Thymus (tissue), 14 donors: ENCODE measurements at places on chromosomes 7 and 10. TPM values are rescaled to one million over a fixed set of nuclear protein-coding genes. Genes with fewer than 3 reads are reported as not detected.

PRSS2 gene
- total RNA-seq = 1.8 TPM

VAX1 gene
- not detected for total RNA-seq

ANKRD16 gene
- 6.1 TPM for total RNA-seq

CCDC172 gene
- 0.05 TPM for total RNA-seq

LIPM gene
- total RNA-seq = not detected

CCDC126 gene
- 18.4 TPM for total RNA-seq

- DNase-seq = no peak
Observed at GRCh38 chr10:42548254-42548653, 90.1 kb downstream of the ZNF33B start.

DNA sequence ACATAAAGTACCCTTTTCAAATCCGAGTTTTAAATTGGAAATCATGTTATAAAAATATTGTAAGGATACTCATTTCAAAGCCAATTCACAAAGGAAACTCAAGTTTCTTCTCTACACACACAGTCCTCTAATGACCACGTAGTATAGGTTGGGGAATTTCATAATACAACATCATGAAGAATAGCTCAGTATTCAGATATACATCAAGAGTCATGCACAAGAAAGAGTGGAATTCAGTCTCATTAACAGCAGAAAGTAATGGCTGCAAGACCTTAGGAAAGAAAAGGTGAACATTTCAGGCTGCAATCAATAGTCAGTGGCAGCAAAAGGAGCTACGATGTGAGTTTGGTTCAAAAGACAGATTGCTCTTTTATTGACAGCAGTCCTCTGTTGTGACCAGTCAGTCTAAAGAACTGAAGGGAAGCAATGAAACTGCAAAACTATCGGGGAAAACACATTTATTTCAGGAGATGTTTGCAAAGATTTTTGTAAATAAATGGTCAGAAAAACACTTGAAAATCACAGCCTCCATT, 317.2 kb downstream of the IPMK start:
- DNase-seq = no peak

- DNase-seq = no peak
Observed at GRCh38 chr10:30691639-30692015, 62.1 kb upstream of the LYZL2 start.

- no peak for DNase-seq
Observed at GRCh38 chr7:113279256-113279655, 160.9 kb upstream of the SMIM30 start.

DNA sequence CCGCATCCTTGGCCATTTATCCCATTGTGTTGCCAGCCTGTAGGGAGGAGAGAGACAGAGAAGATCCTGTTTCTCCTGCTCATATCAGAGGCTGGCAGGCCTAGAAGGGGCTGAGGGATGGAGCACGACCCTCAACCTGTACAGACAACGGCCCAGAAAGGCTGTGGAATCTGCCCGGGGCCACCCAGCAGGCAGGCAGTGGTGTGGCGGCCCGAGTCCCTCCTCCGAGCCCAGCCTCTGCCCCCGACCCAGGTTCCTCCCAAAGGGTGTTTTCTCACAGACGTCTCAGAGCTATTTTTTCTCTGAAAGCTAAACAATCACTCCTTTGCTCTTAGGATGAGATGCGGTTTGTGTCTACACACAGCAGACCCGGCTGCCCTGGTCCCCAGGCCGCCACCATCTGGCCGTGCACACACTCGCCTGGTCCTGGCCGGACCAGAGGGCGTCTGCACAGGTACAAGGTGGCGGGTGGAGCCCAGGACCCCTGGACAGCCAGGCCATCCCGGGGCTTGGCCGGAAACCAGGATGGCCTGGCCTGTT, 69.3 kb downstream of the FOXL3 start:
- DNase-seq = no peak

- DNase-seq = no peak
Observed at GRCh38 chr7:121545418-121545817, 149.3 kb upstream of the FAM3C start.

DNA sequence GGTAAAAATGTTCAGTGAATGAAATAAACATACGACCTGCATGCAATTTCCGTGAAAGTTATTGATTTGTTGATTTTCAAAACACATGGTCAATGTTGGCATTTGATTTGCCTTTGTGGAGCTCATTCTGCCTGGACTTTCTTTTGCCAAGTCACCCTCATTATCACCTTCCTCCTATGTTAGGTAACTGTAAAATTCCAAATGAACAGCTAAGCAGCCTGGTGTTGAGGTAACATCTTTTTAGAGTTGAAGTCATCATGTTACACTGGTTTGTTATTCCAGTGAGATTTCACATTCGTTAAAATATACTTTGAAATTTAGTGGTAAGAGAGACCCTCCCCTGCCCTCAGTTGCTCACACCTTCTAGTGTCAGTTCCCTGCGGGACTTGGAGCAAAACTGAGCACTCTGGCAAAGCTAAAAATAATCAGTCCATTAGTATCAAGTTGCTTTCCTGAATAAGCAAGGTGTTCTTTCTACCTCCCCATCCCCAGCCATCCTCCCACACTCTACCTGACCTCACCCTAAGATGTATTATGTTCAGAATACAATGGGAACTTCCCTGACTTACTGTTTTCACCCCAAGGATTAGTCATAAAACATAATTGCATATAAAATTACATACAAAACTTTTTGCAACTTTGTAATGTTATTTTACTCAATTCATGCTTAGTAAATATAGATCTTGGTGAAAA, 283.3 kb upstream of the SEMA3A start:
- DNase-seq = no peak

GRCh38 chr7:150955519-150956394, 22.4 kb downstream of the KCNH2 start:
- DNase-seq = no peak

DNA sequence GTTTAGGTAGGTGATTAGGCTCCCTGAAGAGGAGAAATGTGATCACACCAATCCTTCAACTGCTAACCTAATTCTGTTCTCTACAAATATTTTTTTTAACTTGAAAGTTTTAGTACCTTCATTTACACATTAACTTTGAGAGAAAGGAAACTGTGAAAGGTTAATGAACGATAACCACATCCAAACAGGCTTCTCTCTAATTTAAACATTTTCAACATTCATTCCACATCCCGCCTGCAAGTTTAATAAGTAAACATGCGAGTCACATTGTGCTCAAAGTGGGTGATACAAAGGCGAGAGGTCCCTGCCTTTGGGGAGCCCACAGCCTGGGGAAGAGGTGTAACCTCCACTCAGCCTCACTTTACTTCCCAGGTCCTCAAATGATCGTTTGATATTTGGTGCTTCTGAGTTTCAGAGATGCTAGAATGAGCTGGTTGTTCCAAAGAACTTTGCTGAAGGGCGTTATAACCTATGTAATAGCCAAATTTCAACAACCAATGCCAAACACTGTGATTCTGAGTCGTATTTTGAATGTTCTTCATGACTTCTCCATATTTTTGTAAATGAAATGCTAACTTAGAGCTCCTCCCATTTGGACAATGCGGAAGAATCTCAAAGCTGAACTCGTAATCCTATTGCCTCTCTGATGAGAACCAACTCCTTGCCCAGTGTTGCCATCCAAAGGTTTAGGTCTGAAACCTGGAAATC, 47.5 kb downstream of the DENND2A start:
- no peak for DNase-seq

DNA sequence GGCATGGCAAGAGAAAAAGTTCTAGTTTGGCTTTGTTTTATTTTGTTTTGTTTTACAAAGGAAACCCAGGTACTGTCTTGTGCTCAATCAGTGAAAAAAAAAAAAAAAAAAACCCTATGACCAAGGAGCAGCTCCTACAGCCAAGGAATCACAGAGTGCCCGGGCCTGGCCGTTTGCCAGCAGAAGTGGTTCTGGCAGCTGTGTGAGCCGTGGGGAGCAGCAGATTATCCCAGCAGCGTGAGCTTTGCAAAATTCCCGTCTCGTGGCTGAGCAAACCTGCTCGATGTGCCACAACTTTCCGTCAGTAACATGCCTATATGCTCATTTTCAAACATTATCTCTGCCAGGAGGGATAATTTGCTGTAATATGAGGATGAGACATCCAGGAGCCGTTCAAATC, 293.7 kb downstream of the POU6F2 start:
- DNase-seq = no peak

DNA sequence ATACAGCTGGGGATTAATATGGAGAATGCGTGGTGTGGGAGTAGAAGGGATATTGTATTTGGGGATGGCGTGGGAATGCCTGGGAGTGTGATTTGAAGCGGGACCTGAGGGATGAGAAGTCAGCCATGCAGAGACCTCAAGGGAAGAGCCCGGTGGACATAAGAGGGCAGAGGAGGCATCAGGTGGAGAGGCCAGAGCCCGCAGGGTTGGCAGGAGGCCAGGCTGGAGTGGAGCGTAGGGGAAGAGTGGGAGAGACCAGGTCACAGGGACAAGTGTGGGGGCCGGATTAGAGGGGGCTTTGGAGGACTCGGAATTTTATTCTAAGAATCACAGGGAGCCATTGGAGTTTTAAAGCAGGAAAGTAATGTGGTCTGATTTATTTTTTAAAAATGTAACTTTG, 2.0 kb downstream of the NDUFB2 start:
- no peak for DNase-seq

DNA sequence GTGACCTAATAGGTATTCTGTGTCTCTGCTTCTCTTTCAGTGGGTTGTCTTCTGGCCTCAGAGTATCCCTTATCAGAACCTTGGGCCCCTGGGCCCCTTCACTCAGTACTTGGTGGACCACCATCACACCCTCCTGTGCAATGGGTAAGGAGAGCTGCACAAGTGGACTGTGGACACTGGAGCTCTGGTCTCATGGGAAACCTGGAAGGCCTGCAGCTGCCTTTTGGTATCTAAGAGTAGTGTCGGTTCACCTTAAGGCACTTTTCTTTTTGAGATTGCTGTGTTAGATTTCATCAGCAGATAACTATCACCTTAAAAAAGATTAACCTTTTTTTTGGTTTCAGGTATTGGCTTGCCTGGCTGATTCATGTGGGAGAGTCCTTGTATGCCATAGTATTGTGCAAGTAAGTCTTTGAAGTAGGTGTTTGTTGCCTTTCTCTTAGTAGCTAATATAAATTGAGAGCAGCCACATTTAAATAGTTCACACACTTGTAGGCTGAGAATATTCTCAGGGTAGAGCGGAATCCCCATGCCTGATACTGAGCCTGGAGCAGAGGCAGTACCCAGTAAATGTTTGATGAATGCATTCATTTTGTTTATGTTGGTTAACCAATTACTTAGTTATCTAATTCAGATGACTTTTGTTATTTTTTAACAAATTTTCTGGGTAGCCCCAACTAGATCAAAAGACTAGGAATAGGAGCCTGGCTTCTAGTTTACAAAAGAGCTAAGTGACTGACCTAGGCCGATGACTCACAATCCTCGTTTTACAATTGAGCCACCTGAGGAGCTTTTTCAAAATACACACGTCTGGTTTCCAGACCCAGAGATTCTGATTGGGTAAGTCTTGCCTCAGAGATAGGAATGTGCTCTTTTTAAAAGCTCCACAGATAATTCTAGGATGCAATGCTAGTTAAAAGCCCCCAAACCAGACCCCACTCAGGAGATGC, 3.6 kb downstream of the TMEM254 start:
- DNase-seq = no peak

GRCh38 chr10:32379318-32379949, 32.5 kb upstream of the EPC1 start:
- DNase-seq = peak; percentile 48

DNA sequence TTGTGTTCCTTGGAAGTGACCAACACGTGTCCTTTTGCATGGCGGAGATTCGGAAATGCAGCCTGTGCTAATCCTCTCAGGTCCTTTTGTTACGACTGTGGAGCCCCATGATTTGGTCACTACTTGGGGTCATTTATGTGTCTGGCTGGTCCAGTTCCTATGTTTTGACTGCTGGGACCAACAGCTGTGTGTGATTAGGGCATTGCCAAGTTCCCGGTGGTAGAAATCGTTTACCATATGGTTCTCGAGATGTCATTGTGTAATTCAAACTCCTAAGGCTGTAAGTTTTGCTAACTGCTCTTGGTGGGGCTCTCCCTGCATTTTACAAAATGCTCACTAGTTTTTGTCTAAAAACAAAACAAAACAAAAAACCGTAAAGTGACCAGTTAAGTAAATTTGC, 62.0 kb downstream of the CCNY start:
- no peak for DNase-seq
